ENCODE measurements at places on chromosomes 3 and 15.

DNA sequence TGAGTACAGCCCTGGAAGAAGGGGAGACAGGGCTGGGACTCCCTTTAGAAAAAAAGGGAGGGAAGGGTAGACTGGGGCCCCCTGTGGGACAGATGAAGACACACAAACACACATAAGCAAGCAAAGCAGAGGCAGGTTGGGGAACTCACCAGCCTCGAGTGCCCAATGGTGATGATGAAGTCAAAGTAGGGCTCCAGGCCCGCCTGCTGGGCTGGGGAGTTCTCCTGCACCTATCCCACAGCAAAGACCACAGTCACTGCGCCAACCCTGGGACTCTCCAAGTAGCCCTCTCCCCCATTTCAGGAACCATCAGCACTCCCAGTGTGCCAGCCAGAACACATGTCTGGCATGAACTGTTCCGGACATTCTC, 4.1 kb downstream of the GORASP1 start:
- DNase-seq: no peak

DNA sequence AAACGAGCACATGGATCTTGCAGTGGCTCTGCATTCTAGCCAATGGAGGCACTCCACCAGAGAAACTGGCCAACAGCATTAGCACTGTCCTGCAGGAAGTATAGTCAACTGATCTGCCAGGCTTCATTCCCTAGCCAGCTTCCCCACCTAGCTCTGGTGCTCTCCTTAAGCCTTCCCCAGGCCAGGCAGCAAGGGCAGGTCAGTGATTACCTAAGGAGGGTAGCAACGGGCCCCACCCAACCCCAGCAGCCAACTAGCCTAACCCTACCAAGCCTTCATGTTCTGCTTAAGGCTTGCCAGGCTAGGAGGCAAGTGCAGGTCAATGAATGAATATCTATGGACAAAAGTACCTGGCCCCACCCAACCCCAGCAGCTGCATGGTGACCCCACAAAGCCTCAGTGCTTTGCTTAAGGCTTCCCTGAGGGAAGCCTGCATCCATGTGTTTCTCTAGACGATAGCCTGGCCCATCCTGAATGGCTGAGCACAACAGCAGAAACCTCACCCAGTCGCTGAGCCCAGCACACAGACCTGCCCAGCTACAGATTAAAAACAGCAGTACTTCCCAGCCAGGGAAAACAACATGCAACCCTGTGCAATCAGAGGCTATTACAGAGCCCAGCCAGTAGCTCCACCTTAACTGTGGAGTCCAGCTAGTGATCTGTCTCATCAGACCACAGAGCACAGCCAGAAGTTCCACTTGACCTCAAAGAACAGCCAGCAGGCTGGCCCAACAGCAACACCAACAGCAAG, 28.5 kb downstream of the THBS1 start:
- no peak for DNase-seq

DNA sequence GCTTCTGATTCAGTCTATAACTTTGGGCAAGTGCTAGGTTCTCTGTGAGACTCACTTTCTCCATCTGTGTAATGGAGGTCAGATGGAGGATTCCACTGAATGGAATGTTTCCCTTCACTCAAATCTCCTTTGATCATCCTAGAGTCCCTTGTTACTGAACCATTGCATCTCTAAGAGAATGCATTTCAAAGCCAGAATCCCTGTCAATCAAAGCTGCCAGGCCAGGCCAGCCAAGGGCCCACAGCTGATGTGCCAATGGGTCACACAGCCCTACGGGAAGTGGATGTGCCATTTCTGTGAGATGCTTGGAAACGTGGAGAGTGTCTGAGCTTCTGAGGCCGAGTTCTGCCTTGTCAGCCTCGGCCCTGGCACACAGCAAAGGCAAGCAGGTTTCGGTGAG, 32.4 kb downstream of the SCN5A start:
- no peak for DNase-seq

GRCh38 chr3:179942553-179943075, 94.1 kb downstream of the PEX5L start:
- DNase-seq: no peak

GRCh38 chr15:52635908-52636307, 43.3 kb downstream of the ATOSA start:
- no peak for DNase-seq

DNA sequence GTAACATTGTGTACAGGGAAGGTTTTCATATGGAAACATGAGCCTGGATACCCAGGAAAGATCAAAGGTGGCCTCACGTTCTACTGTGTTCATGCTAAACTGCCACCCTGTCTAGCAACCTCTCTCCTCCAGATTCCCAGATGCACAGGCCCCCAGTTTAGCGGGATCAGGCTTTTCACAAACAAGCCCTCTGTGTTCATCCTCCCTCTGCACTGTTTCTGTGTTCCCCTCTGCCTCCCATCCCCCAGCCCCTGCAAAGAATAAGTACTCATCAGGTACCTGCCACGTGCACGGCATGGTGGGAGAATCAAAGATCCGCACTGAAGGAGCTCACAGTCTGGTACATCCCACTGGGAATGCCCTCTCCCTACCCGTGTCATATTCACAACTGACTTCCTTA, 46.1 kb downstream of the TMEM266 start:
- DNase-seq: no peak

GRCh38 chr15:60901647-60902046, 327.5 kb downstream of the RORA start:
- no peak for DNase-seq

- no peak for DNase-seq
These were observed 11.7 kb upstream of the IREB2 start for GRCh38 chr15:78426300-78426699.

- DNase-seq: no peak
These were observed 2.1 kb upstream of the SHISA5 start for GRCh38 chr3:48505968-48506504.

GRCh38 chr3:15558581-15558980, 37.1 kb upstream of the COLQ start:
- no peak for DNase-seq

DNA sequence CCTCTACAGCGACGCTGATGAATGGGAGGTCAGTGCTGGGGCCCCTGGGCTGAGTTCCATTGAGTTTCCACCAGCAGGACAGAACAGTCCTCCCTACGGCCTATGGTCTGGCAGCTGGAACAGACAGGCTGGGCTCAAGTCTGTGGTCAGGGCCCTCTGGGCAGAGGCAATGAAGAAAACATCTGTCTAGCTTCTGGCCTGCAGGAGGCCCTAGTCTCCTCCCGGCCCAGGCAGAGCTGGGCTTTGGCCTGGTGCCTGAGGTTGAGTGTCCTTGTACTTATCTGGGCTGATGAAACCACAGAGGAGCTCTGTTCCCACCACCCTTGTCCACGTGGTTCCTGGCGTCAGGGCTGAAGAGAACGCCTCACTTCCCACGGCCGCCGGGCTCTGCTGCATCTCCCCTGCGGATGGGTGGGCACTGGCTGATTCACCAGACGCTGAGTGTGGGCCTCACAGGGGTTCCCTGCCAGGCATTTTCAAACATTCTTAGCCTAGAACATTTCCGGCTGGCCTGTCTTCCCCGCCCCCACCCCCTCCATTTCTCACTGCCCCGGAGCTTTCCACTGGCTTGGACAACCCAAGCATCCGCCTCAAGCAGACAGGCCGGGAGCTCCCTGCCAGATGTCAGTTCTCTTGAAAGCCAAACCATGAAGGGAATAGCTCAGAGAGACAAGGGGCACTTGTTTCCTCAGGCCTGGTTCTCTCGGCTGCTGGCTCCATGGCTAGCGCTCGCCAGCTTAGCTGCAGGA, 20.3 kb downstream of the PPCDC start:
- no peak for DNase-seq

GRCh38 chr3:111547631-111548030, 5.6 kb downstream of the CD96 start:
- no peak for DNase-seq

DNA sequence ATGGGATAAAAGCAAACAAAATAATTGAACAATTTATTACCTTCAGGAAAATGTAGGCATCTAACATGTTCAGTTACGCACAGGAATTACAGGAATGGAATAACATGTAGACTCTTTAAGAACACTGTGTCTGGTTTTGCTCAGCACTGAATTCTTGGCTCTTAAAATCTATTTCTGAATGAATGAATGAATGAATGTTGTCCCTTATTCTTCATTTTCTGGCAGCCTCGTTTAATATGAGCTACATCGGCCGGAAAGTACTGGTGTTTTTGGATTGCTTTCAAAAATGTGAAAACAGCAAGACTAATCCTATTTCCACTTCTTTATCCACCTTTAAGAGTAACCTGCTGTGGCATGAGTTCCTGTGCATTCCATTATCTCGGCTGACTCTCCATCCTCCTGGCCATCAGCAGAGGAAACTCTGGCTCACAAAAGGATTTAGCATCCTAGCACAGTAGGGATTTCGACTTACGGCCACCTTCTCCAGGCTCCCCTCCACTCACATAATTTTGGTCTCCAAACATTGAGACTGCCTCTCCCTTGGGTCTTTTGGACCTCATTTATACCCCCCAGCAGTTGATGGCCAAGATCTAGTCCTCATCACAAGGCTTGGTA, 145.3 kb downstream of the FOXP1 start:
- no peak for DNase-seq

GRCh38 chr15:31465083-31465955, 138.7 kb downstream of the KLF13 start:
- no peak for DNase-seq

GRCh38 chr15:85924088-85924487, 129.4 kb upstream of the KLHL25 start:
- no peak for DNase-seq

DNA sequence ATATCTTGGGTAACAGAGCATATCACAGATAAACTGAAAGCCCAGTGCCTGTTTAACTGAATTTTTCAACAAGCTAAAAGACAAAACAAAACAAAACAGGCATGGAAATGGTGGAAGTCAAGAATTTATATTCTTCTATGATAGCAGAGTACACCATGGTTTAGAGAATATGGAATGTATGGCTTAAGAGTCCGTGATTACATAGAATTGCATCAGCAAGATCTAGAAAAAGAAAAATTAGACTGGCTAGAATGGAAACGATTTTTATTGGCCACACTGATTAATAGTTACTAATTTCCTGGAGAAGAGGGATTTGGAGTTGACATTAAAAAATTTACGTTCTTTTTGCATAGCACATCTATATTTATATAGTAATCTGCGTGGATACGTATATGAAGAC, 435.2 kb upstream of the DPPA4 start:
- DNase-seq: no peak

- DNase-seq: no peak
These were observed 227.1 kb upstream of the ATP11B start for GRCh38 chr3:182565916-182566796.
